Inflammatory macrophage treated with lipopolysaccharide for 4 hours (primary cell): ENCODE measurements at places on chromosomes 5 and 9.
A peak's percentile ranks its signal among the peaks of the same experiment; 100 is the strongest.

DNA sequence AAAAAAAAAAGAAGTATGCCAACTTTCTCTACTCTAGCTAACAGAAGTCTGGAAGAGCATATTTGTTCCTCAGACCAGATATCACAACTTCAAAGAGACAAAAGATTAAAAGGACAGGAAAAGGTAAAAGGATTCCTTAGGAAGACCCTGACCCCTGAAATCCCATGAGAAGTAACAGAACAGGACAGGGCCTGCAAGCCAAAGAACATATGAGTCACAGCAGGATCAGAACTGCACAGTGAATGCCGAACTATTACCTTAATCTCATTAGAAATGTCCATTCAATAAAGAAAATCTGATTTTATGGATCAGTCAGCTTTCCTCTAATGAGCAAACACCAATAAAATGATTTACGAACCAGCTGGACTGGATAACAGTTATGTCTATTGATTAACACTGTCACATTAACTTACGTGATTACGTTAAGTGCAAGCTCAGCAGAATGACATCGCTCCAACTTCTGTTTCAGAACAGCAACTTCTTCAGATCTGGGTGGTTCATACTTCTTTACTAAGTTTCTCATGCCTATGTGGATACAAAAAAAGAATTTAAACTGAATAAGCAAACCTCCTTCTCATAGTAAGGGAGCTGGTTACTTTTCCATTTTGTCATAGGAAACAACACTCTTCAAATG lies 13.6 kb downstream of the CCNH start:
- no peak for DNase-seq

DNA sequence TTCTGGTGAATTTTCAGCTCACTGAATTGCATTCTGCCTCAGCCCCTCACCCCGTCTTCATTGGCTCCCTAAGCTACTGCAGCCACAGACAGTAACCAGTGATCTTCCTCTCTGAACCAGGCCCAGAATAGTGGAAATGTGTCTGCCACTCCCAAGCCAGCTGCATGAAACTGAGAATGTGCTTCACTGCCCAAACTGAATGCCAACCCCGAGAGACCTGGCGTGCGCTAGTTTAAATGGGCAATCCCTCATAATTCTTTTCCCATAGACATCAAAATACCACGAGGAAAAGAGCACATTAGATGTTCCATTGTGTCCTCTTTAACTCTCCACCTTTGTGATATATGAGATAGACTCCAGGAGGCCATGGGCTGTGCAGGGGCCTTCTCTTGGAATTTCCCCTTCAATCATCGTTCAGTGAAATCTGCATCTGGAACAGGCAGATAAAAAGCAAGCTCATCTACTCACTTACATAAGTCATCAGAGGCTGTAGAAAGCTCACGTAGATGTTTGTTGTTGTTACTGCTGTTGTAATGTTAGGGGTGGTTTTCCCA lies 320.2 kb downstream of the NFIB start:
- DNase-seq: no peak

- no peak for DNase-seq
Measured at GRCh38 chr9:68710111-68710471, 5.1 kb downstream of the PIP5K1B start.

- peak; percentile 41 for DNase-seq
Measured at GRCh38 chr9:110143485-110143884, 64.5 kb downstream of the C9orf152 start.
